Activated T-helper 1 cell treated with Interleukin-2 at 50 U/mL for 16 hours (primary cell): ENCODE measurements at places on chromosomes 5 and 9.

DNA sequence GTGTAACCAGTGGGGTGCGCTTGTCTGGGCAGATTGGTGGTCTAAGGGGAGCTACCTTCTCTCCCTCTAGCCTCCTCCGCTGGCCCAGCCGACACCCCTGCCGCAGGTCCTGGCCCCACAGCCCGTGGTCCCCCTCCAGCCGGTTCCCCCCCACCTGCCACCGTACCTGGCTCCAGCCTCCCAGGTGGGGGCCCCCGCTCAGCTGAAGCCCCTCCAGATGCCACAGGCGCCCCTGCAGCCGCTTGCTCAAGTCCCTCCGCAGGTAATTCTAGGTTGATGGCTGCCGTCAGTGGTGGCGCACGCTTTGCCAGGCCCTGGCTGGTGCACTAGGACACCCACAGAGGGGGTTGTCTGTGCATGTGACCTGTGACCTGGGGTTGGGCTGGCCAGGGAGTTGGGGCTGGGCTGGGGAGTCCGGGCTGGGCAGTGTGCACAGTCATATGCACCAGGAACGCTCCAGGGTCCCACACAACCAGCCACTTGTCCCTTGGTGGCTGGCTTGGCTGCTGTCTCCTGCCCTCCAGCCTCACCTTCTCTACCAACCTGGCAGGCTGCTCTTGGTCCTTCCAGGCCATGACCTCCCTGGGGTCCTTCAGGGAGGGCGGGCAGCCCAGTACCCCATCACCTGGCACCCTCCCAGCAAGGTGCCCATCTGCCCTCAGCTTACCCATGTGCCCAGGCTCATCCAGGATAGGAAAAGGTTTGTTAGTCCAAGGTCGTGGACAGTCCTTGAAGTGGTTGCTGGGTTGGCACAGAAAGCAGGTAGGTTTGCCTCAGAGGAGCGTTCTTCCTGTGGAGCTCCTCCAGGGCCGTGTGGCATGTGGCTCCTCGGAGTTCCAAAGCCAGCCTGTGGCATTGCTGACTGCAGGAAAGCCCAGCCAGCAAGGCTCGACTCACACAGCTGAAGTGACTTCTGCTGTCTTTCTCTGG is 73.2 kb downstream of the WNK2 start:
- DNase-seq, result no peak

- no peak for DNase-seq
These were observed 52.5 kb downstream of the COL27A1 start for GRCh38 chr9:114207845-114208244.

DNA sequence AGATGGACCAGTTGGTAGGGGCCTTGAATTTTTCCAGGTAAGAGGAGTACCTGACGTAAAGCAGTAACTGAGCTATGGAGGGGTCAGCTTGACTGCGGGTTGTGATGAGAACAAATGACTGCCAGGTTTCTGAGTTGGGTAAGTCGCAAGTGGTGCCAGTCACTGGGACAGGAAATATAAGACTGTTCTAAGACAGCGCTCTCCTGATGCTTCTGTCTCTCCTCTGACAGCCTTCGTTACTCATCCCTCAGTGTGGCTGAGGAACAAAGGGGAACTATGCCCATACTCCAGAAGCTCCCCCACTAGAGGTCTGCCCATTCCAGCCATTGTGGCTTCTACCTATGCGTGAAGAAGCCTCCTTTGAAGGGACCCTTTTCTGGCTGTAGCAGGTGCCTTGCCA is 13.3 kb downstream of the CAVIN4 start:
- no peak for DNase-seq

DNA sequence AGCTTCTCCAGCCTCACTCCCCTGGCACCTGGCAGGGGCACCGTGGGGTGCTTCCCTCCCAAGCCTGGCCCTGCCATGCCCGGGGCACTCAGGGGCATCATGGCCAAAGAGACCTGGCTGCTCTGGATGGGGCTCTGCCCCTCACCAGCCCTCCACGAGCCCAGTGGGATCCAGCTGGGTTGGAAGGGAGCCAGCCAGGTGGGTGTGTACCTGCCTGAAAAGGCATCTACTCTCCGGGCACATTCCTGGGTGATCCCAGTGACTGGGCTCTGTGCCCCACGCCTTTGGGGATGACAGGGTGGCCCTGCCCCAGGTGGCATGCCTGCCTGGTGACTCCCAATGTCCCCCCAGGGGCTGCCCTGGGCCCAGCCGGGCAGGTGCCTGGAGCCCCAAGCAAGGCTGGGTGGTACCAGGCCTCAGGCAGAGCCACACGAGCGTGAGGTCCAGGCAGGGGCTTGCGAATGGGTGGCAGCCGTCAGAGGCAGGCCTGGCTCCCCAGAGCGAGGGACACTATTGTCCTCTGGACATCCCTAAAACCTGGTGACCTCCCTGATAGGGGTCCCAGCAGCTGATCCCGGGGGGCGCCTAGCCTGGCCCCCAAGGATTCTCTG is 777 bp downstream of the GPSM1 start:
- DNase-seq, result no peak

GRCh38 chr9:122562134-122562760 is 9.3 kb downstream of the OR1N2 start:
- DNase-seq, result no peak

GRCh38 chr5:161105525-161105924 is 253.5 kb upstream of the ATP10B start:
- no peak for DNase-seq
